ENCODE measurements at places on chromosomes 13 and 19.

- no peak for DNase-seq
Measured at GRCh38 chr13:113260996-113261395, 36.0 kb upstream of the LAMP1 start.

GRCh38 chr13:76635232-76636230 is 250.7 kb downstream of the KCTD12 start:
- DNase-seq: no peak

DNA sequence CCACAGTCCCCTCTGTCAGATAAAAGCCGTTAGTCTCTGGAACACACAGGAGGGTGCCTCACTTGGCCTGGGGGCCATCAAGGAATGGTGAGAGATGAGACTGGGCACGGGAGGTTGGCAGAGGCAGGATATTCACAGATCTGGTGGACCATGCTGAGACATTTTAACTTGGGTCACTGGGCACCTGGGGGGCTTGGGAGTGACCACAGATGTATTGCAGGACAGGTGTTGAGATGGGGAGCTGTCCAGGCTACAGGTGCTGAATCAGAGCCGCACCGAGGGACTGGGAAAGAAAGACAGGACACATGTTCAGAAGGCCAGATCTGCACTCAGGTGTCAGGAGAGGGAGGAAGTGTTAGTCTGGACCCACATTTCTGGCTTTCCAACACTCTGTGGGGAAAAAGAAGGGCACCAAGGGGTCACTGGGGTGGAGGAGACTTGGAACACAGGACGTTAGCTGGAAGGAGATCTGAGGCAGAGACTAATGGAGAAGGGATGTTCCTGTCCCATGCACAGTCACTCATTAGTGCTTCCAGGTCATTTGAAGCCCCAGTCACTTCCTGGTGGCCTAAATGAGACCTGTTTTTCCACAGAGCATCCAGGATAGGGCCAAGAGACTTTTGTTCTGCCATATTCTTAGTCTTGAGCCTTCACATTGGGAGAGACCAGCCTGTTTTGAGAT is 56.1 kb downstream of the CHST8 start:
- DNase-seq: no peak

DNA sequence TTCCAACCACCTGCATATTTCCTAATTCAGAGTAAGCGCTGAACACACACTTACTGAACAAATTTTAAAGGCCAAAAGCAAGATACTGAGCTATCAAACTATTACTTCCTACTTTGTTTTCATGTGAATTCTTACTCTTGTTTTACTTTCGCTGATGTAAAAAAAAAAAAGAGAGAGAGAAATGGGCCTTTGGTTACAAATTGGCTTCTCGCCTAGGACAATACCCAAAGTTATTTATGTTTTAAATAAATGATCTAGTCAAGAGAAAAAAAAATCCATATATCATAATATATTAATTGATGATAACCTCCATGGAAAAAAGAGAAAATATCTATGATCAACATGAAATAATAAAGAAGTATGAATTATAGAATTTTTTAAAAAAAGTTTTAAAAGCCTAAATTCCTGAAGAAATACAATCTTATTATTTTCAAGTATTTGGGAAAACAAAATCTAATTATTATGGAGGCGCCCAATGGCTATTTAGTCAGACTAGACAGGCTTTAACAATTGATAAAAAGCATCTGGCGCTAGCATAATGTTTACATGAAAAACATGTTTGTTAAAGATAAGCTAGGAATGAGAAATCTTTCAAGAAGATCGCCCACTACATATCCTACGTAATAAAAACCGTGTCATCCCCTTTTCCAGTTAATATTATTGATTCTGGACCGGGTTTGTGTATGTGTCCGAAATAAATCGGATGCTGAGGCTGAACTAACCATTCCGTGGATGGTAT is 9.0 kb downstream of the COL4A1 start:
- DNase-seq: no peak

GRCh38 chr13:50927701-50928100 is 18.1 kb downstream of the RNASEH2B start:
- no peak for DNase-seq

Measured in GM20000 (cell line).